ENCODE measurements at places on chromosomes 1 and 21.

DNA sequence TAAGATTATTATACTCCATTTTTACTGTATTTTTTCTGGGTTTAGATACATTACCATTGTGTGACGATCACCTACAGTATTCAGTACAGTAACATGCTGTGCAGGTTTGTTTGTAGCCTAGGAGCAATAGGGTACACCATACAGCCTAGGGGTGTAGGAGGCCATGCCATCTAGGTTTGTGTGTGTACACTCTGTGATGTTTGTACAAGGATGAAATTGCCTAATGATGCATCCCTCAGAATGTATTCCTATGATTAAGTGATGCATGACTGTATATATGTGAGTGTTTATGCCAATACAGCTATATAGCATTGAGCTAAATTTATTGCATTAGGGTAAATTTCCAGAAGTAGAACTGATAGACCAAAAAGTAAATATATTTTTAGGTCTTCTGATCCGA lies 23.3 kb downstream of the TUFT1 start:
- no peak for ATAC-seq

DNA sequence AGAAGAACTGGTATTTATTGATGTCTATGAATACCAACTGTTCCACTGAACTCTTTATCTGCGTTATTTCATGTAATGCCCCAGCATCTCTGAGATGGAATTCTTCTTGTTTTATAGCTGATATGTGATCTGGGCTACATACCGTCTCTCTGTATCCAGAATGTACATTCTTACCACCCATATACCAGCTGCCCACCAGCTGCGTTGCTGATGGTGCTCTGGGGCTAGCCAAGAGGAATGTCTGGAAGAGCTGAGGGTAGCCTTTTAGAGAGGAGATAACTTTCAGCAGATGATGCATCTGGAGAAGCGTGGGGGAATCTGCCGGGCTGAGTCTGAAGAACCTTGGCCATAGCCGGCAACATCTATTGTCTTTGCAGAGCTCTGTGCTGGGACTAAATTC lies 137.5 kb downstream of the RYR2 start:
- no peak for ATAC-seq

DNA sequence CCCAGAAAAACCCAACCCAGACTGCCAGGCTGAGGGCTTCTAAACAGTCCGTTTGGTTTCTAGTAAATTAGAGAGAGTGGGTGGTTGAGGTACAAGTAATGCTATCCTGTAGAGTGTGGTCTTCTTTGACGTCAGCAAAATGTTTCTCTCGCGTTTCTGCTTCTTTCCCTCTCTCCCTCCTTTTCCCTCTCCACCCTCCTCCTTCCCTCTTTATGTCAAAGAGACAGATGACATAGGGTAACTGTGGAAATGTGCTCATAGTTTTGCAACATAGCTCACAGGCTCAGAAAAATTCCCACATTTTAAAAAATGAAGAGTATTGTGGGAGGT lies 158.3 kb downstream of the TOMM20 start:
- ATAC-seq: peak; percentile 32

- ATAC-seq: no peak
Measured at GRCh38 chr1:199590708-199591107, 436.8 kb upstream of the NR5A2 start.

GRCh38 chr1:18481921-18482701 lies 1.4 kb downstream of the KLHDC7A start:
- no peak for ATAC-seq

DNA sequence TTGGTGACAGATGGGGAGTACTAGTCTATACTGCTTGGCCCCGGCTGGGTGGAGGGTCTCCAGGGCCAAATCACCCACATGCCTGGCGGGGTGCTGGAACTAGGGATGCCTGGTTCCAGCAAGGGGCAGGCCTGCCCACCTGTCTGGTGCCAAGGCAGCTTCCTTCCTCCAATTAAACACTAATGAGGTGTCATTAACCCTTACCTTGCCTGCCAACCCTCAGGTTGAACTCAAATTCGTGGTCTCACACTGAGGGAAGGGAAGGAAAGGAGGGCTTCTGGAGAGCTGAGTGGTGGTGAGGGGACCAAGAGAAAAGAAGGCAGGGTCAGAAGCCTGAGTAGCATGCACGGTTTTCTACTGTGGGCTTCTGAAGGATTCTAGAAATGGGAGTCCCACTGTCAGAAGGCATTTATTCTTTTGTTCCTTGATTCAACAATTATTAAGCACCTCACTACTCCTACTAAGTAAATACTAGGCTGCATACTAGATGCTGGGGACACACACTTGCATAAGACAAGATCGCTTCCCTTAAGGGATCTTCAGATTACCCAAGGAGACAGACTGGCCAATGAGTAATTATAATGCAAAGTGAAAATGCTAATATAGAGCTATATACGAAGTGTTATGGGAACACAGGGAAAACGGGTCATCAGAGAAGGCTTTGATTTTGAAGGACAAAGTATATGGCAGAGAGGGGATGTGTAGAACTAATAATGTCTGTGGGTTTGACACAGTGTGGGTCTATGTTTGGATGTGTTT lies 5.9 kb upstream of the EFNA3 start:
- ATAC-seq: no peak

GRCh38 chr1:209835782-209836298 lies 8.1 kb downstream of the UTP25 start:
- peak; percentile 66 for ATAC-seq

DNA sequence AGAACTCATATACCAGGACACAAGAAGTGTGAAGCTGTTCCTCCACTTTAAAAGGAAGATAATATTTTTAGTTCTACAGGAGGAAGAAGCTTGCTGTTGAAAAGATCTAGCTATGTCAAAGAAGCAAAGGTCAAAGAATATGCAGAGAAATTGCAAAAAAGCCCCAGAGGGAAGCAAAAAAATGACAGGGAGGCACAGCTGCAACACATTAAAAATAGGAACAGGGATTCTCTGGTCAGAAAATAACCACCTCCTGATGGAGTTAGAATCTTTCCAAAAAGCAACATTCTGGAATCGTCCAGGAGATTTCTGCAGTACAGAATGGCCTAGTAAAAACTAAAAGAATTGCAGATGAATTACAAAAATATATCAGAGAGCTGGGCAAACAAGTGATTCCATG lies 238.9 kb upstream of the PRMT6 start:
- no peak for ATAC-seq

- no peak for ATAC-seq
Measured at GRCh38 chr1:211520641-211521040, 28.7 kb upstream of the RD3 start.

- ATAC-seq: no peak
Measured at GRCh38 chr1:210692796-210693195, 364.1 kb downstream of the HHAT start.

DNA sequence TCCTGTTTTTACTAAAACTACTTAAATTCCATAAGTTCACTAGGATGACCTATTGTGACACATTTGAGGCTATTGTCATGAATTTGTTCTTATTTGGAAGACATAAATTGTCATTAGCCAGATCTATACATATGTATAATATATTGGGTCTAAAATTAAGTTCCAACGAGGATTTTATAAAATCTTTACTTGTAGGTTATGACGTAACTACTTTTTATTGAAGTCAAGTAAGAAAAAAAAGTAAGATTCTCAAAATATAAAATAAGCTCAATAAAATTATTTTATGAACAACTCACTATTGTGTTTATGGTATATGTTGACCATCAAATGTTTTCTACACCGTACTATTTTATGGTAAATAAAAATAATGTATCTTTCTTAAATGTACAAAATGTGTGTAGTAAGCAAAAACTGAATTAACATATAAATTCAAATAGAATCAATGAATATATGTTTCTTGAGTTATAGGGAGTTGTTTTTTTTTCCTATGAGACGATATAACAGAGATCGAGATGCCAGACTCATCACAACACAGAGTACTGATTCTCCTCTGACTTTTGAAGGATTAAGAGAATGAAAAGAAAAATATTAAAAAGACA lies 64.1 kb downstream of the NEGR1 start:
- ATAC-seq: no peak

DNA sequence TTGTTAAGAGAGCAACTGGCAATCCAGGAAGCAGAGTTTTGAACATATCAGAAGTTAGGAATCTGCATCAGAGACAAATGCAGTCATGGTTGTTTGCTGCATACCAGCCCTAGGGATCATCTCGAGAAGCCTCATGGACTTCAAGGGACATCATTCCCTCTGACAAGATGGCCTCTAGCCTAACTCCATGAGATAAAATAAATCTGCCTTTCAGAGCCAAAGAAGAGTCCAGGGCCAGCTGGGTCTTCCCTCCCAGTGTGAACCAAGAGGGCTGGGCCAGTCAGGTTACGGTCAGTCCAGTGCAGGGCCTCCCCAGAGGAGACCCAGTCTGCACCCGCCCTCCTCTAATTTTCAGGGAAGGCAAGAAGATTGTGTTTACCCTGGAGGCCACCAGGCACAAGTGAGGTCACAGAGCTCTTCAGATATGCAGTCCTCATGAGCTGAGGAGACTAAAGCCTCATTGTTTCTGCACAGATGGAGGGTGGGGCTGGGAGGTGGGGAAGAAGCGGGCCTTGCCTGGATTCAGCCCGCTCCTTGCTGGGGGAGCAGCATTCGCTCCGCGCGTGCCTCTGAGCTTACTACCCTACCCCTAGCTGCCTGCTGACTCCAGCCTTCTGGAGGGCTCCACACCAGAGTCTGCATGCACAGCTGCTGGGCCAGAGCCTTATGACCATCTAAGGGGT lies 52.8 kb downstream of the CAPN2 start:
- ATAC-seq: no peak

GRCh38 chr1:26839339-26839722 lies 12.8 kb downstream of the ZDHHC18 start:
- ATAC-seq: peak; percentile 17

- no peak for ATAC-seq
Measured at GRCh38 chr1:111848852-111849545, 93.3 kb downstream of the DDX20 start.

DNA sequence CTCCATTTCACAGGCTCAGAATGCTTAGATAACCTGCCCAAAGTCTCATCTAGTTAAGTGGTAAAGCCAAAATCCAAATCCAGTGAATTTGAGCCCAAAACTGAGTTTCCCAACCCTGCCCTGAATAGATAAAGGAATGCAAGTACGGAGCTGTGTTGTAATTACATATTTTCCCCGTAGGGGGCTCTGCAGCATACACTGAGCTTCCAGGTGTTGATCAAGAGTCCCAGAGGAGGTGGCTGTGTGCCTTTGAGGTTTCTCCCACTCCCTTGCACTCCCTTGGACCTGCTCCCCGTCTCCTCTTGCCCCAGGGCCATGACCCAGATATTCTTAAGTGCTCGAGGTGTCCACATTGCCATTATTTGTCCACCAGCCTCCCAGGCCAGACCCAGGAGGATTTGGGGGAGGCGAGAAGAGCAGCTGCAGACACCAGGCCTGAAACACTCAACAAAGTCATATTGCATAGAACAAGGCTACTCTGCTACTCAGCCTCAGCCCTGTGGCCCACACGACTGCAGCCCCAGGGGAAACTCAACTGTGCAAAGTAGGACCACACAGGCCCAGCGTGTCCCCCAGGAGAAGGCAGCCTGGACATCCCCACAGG lies 18.4 kb upstream of the LY9 start:
- peak; percentile 24 for ATAC-seq

GRCh38 chr1:100400404-100400803 lies 48.1 kb downstream of the CDC14A start:
- ATAC-seq: peak; percentile 48

GRCh38 chr1:12464598-12465056 lies 153.4 kb downstream of the DHRS3 start:
- no peak for ATAC-seq
